ENCODE measurements at places on chromosomes 12 and 14.

- DNase-seq, result no peak
Observed at GRCh38 chr14:93824076-93824475, 35.8 kb upstream of the PRIMA1 start.

- DNase-seq, result no peak
Observed at GRCh38 chr12:123936956-123937706, 35.5 kb downstream of the CCDC92 start.

DNA sequence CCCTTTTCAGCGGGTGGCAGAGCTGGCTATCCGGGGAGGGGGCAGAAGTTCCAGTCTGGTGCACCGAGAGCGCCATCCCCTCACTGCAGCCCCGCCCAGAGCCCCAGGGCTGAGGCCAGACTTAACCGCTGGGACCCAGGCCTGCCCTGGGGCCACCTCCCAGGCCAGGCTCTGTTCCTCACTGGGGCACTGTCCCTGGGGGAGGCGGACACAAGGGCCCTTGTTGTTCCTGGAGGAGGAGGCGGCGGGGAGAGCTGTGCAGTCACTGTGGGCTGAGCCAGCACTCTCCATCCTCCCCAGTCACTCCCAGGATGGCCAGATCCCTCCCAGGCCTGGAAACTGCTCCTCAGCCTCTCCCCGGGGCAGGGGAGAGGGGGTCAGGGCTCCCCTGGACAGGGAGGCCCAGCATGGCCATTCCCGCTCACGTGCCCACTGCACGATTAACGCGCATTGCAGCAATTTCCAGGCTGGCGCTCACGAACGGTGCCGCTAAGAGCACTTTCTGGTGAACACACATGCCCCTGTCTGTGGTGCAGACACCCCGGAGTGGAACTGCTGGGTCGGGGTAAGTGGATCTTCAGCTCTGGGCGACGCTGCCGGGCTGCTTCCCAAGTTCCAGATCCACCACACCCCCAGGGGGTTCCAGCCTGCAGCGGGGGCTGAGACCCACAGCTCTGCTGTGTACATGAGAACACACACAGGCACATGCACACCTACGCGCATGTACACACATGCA lies 89.8 kb upstream of the SFSWAP start:
- no peak for DNase-seq

- DNase-seq, result peak; percentile 66
Observed at GRCh38 chr12:89040146-89040964, 311.9 kb downstream of the DUSP6 start.

- DNase-seq, result no peak
Observed at GRCh38 chr12:96513681-96514080, 24.3 kb downstream of the CFAP54 start.

- no peak for DNase-seq
Observed at GRCh38 chr12:23569356-23569755, 380.1 kb downstream of the SOX5 start.

DNA sequence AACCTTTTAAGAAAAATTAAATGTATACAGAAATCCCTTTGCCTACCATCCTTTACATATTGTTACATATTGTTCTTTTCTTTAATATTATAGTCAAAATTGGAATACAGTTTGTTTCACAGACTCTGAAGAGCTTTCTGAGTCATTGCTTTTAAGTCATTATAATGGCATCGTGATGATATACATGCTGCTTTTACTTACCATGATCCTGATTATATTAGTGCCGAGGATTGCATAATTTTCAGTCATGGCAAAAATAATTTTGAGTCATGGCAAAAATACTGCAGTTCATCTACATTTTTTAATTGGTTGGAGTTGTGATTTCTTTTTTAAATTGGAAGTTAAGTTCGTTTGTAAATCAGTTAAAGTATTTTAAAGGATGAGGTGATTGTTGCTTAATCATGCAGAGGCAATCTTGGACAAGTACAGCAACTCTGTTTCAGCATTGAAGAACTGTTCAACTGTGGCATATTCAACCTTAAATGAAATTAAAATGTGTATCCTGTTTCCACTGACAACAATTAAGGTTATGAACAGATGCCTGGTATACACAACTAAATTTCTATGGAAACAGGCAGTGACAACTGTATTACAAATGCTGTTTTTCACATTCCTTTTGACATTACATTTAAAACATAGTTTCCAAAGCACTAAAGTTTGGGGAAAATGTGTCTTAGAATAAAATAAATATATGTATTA lies 142.3 kb downstream of the PCNX1 start:
- no peak for DNase-seq

DNA sequence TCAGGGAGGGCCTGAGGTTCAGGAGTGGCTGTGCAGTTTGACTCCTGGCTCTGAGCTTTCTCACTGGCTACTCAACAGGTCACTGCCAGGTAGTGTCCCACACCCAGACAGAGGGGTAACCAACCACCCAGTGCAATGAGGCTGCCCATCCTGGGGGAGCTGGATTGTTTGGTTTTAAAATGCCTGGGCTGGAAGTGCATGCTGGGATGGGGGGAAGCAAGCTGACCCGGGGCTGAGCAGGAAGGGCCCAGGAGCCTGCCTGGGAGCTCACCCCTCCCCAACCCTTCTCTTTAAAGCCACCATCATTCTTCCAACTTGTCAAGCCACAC lies 12.6 kb upstream of the ABHD12B start:
- no peak for DNase-seq

- no peak for DNase-seq
Observed at GRCh38 chr12:105461271-105461943, 130.9 kb downstream of the C12orf75 start.
